ENCODE measurements at places on chromosomes 2 and 18.

DNA sequence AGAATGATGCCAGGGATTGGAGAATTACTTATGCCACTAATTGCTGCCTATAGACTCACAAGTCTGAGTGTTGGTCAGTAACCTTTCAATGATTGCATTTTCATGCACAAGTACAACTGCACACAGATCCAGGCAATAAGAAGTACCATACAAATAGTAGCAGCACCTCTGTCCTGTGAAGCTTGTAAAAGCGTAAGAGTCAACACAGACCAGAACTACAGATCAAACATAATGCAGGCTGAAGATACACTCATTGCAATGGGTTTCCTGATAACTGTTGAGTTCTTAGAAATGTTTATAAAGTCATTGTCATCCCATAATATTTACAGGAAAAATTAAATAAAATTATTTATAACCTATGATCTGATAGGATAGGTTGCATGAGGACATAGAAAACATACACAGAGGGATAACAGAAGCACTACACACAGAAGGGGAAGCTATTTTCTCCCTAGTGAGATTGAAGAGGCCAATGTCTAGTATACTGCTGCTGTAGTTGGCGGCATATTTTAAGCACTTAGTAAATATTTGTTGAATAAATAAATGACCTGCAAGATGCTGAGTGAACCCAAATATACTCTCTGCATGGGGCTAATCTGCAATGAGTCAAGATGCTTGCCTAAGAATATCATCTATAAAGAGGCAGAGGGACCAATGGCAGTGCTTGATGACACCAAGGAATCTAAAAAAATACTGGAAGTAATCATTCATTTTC, 5.7 kb upstream of the PIK3C3 start:
- no peak for DNase-seq

GRCh38 chr2:228845162-228845925, 425.7 kb downstream of the PID1 start:
- DNase-seq = no peak

- DNase-seq = no peak
Observed at GRCh38 chr2:8364668-8365067, 317.2 kb upstream of the ID2 start.

DNA sequence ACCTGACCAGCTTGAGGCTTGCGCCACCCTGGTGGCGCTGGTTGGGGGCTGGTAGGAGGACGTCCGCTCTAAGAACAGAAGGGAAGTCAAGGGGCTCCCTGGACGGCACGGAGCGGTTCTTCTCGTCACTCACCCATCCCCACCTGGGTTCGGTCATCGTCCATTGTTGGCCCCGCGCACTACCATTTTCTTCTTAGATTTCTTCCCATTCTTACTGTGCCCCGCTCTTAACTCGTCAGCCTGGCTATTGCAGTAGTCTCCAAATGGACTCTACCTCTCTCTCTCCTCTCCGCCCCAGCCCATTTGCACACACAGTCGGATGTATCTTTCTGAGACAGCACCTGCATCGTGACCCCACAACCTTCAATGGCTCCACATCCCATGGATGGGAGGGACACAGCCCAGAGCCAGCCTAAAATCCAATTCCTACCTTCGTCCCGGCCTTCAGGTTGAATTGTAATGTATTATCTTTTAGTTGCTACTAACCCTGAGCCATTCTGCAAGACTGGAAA, 814 bp upstream of the RAB1A start:
- no peak for DNase-seq

DNA sequence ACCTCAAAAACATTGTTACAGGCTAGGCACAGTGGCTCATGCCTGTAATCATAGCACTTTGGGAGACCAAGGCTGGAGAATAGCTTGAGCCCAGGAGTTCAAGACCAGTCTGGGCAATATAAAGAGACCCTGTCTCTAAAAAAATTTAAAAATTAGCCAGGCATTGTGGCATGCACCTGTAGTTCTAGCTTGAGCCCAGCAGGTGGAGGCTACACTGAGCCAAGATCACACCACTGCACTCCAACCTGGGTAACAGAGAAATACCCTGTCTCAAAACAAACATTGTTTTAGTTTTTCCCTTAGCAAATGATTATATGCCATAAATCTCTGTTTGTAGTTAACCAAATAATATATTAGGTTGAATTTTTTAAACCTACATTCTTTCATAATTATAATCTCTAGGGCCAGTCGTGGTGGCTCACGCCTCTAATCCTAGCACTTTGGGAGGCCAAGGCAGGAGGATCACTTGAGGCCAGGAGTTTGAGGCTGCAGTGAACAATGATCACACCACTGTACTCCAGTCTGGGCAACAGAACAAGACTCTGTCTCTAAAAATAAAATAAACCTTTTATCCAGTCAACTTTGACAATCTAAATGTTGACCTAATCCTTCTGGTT, 13.3 kb upstream of the CYP20A1 start:
- no peak for DNase-seq

GRCh38 chr18:46001892-46002291, 34.8 kb upstream of the EPG5 start:
- DNase-seq = no peak
